Lung (tissue), 17 donors: ENCODE measurements at places on chromosomes 7 and 10. TPM values are rescaled to one million over a fixed set of nuclear protein-coding genes. Genes with fewer than 3 reads are reported as not detected.

CASTOR2 gene
- total RNA-seq = 6.7 TPM

NEURL1 gene
- total RNA-seq = 0.80 TPM

GLI3 gene
- total RNA-seq = 23.4 TPM

SPDYE8 gene
- 0.11 TPM for total RNA-seq

CRPPA gene
- total RNA-seq = 8.6 TPM

HMX3 gene
- not detected for total RNA-seq
